ENCODE measurements at places on chromosomes 11 and 22.

- no peak for DNase-seq
Measured at GRCh38 chr11:108097179-108097578, 24.2 kb upstream of the ACAT1 start.

- no peak for DNase-seq
Measured at GRCh38 chr11:26828288-26828687, 106.4 kb upstream of the SLC5A12 start.

GRCh38 chr11:12243911-12244550 lies 133.3 kb upstream of the PARVA start:
- no peak for DNase-seq

GRCh38 chr11:83473743-83474142 lies 187.6 kb upstream of the CCDC90B start:
- no peak for DNase-seq

DNA sequence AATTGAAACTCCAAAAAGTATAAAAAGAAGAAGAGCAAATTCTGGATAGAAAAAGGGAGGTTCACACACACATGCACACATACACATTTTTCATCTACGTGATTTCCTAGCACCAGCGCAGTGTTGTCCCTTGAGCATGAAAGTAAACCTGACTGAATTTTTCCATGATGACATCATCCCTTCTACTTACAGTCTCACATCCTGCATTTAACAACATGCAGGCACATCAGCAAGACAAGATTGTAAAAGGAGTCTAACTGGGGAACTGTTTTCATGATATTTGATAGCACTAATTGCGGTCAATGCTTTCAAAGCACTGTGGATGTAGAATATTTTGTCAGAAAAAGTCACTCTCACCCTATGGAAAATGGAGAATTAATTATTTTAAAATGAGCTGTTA lies 36.6 kb downstream of the GAS2 start:
- DNase-seq = no peak

DNA sequence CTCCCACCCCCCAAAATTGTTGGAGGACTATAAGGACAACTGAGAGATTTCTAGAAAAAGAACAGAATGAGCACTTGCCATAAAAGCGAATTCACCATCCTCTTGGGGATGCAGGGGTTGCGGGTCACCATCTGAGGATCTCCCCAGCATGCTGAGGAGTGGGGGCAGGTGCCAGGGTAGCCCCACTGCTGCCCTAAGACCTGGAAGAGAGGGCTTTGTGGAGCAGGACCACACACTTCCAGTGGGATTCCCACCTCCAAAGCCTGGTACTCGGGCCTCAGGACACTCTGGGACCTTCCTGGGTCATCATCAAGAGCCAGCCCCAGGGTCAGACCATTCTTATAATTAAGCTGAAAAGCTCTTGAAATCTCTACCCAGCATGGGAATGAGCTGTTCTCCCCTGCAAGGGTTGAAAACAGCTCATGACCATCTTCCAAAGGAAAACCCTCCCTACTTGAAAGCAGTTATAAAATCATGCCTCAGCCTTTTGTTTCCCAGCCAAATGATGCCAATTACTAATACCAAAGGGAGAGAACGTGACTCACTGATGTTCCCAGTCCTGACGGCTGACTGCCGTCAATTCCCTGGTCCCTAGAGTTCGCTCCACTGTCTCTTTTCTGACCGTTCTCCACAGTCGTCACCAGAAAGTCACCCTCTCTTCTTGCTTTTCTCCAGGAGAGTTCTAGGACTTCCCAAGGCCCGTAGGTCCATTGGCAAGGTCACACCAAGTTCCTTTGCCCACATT lies 76.8 kb upstream of the CREB3L1 start:
- no peak for DNase-seq

DNA sequence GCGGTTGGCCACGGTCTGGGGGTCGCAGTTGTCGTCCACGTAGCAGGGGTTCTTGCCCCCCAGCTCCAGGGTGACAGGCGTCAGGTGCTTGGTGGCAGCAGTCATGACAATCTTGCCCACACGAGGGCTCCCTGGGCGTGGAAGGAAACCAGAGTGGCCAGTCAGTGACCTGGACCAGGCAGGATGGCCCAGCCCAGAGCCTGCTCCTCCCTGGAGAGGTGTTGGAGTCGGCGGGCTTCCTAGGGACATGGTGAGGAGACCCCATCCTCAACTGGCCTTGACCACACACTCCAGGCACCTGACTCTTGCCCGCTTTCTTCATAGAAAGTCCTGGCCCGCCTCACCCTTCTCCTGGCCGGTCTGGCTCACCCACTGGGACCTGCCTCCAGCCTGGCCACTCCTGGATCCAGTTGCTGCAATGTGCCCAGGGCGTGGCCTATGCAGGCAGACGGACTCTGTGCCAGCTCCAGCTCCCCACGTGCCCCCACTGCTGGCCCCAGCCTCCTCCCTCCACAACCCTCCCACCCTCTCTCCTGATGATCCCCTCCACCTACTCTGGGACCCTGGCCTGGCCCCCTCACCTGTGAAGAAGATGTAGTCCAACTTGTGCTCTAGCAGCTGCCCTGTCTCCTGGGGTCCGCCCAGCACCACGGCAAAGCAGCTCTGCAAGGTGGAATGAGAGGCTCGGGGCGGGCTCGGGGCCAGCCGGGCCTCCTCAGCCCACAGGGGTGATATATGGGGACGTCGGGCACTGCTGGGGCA lies 8.7 kb downstream of the ALDH3B2 start:
- DNase-seq = no peak

DNA sequence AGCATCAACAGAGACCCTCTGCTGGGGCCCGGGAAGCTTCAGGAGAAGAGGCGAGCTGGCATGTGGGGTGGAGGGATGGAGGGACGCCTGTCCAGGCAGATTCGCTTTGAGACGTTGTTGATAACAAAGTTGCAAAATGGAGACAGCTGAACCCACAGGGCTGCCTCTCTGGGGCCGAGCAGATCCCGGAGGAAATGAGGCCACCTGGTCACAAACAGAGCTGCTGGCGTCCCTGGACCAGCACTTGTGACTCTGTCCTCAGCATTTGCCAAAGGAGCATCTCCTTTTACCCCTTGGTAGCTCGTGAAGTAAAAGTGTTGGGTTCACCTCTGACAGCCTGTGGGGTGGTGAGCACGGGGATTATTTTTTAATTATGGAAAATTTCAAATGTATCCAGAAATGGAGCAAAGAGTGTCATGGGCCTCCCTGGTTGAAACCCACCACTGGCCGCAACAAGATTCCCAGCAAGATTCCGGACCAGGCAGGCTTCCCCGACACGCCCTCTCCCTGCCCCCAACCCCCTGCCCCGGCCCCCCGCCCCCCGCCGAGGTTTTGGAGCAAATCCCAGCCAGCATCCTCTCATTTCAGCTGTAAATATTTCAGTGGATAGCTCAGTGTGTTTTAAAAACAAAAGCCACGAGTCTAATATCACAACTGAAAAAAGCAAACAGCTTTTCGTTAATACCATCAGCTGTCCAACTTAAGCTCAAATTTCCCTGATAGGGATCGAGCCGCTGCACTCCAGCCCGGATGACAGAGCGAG lies 20.3 kb downstream of the GRAMD4 start:
- DNase-seq = no peak

- DNase-seq = no peak
Measured at GRCh38 chr22:47626428-47627390, 864.3 kb downstream of the TBC1D22A start.

DNA sequence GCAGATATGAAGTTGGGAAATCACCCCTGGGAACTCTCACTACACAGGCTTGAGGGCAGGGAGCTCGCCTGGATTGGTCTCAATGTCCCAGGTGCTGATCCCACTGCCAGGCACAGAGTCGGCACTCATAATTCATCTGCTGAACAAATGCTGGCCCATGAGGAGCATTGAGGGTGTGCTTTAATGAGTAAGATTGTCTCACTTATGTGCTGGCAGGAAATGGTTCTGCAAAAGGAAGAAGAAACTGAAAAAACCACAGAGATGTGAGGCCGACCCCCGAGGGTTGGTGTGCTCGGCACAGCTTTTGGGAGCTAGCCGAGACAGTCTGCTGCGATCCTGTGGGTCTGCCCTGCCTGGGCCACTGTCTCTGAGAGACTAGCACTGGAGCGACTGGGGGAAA lies 9.4 kb downstream of the PLAAT2 start:
- DNase-seq = no peak

- peak; percentile 36 for DNase-seq
Measured at GRCh38 chr22:37953062-37953436, 352 bp downstream of the C22orf23 start.

- DNase-seq = no peak
Measured at GRCh38 chr11:36371181-36371580, 75.1 kb downstream of the PRR5L start.

GRCh38 chr11:3904228-3904627 lies 48.8 kb downstream of the STIM1 start:
- no peak for DNase-seq

DNA sequence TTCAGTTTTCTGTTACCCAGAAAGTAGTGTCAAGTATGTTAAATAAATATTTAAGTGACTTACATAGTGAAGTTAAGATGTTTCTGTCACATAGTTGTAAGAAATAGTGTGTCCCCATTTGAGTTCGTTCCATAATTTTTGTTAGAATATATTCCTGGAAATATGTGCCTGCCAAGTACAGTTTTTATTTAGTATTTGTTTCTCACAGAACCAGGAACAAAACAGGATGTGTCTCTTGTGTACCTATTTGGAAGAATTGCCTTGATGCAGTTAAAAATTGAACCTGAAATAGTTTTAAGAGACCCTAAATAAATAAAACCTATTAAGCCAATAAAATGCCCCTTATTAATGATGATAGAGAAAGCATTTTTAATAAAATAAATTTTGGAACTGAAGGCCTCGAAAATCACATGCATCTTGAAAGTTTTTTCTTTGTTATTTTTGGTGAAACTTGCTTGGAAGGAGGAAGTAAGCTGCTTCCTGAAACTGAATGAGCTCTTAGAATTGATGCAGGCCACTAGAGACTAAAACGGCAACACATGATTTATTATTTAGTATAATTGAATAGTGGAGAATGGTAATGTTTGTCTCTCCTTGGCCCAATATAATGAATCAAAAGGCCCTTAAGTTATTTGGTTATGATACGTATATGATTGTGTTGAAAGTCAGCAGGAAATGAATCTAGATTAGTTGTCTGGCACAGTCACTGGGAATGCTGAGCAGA lies 55.9 kb downstream of the SWAP70 start:
- DNase-seq = no peak

- no peak for DNase-seq
Measured at GRCh38 chr11:12182302-12182675, 71.9 kb downstream of the MICAL2 start.

DNA sequence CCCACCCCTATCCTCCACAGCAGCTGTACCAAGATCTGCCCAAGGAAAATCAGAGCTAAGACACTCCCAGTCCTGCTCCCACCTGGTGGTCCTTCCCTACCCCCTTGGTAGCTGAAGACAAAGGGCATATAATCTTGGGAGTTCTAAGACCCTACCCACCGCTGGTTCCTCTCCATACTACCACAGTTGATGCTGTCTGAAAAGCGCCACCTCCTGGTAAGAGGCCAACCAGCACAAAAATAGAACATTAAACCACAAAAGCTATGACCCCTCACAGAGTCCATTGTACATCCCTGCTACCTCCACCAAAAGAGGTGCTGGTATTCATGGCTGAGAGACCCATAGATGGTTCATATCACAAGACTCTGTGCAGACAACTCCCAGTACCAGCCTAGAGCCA lies 161.5 kb upstream of the ARHGAP42 start:
- no peak for DNase-seq

DNA sequence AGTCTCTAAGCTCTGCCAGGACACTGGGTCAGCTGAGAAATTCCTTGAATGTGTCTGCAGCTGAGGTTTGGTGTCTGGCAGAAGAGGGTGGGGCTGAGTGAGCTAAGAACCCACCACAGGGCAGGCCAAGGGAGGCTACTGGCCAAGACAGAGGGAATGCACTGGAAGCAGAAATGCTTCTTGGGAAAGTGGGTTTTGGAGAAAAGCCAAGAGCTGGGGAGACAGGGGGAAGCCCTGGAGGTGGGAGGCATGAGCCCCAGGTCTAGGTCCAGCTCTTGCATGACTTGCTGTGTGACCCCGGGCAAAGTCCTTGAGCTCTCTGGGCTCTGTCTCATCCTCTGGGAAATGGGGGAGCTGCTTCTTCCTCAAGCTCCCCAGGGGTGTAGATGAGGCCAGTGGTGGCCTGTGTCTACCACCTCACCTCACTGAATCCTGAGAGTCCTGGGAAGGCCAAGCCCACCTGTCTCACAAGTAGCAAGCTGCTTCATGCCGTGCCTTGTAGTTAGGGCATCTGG lies 2.3 kb downstream of the MMP11 start:
- no peak for DNase-seq

GRCh38 chr11:83222499-83222898 lies 29.0 kb downstream of the ANKRD42 start:
- no peak for DNase-seq

- peak; percentile 75 for DNase-seq
Measured at GRCh38 chr22:21982338-21982965, at the start of gene TOP3B. Gene TOP3B (minus strand): TSS chr22:21982787. CDS start chr22:21975709, 7,078 bp downstream.

GRCh38 chr11:849951-850774 lies 7.5 kb downstream of the TSPAN4 start:
- no peak for DNase-seq

- no peak for DNase-seq
Measured at GRCh38 chr11:111520560-111520959, 6.0 kb downstream of the HOATZ start.

Measured in uterus (tissue), 4 donors.